ENCODE measurements at places on chromosomes 16 and 17.

- peak; percentile 48 for DNase-seq
These were observed at the start of gene VAMP2 for GRCh38 chr17:8162233-8162996. VAMP2 (minus strand) TSS chr17:8162948; CDS start chr17:8162879, 69 bp downstream.

- DNase-seq = no peak
These were observed 254.1 kb upstream of the KCNJ16 start for GRCh38 chr17:69820876-69821473.

DNA sequence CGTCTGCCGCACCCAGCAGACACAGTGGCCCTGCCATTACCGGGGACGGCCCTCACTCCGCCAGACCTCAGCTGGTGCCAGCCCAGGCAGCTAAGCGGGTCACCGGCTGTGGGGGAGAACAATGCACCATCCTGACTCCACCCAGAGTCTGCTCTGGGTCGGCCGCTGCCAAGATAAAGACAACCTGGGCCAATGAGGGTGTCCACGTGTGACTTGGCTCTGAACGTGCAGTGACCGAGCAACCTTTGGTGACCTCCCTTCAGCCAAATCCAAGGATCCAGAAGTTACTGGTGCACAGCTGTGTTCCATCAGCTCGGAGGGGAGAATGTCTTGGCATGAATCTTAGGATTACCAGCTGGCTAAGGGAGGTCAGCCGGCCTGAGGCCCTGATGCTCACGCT, 155.9 kb downstream of the NTN1 start:
- no peak for DNase-seq

DNA sequence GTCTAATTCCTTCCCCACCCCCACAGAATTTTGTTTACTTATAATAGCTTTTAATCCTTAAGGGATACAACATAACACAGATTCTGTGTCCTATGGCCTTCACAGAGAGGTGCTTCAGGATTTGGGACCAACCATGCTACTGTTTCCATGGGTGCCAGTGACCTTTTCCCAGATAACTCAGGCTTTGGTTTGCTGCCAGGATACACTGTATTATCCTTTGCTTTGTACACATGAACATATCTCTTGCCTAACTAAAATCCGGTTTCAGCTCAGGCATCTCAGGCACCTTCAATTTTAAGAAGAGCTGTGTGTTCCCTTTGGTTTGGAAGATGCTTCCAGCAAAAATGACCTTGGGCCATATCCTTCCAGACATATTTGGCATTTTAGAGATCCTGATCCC, 428.4 kb upstream of the CDH5 start:
- DNase-seq = no peak

DNA sequence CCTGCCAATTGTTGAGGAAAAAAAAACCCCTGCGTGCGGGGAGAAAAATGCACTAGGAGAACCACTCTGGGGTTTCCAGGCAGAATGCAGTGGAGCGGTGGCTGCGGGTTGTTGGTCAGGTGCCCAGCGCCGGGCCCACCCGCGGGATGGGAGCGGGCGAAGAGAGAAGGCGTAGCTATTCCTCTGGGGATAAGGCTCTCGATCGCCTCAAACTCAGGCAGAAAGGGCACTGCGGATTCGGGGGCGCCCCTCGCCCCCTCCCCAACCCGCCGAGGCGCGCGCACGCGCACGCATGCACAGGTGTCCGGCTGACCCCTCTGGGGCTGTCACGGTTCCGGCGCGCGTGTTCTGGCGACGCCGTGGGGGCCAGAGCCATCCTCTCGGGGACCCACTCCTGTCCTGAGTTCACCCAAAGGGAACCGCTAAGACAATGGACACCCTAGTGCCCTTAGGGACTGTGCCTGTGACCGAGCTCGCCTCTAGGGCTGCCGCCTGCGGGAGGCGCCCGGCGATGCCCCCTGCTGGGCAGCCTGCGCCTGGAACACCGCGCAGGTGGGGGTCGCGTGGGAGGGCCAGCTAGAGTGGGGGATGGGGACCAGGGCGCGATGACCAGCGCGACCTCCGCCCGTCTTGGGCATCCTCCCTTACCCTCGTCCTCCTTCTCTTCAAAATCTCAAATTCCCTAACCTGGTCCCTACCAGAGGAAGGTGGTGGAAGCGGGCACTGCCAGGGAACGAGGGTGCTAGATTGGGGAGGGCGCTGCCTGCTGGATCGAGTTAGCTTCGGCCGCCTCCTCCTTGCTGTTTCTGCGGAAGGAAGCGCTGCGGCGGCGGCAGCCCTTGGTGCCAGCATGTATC, 14.4 kb upstream of the CBX8 start:
- DNase-seq = no peak

GRCh38 chr17:42617956-42618431, 8.5 kb downstream of the TUBG1 start:
- no peak for DNase-seq

Data from NK-92 treated with Interleukin-12 subunit alpha and Interleukin-12 subunit beta, amount 100 ng/mL, for 24 hours (cell line).